ENCODE measurements at places on chromosomes 12 and 14.

DNA sequence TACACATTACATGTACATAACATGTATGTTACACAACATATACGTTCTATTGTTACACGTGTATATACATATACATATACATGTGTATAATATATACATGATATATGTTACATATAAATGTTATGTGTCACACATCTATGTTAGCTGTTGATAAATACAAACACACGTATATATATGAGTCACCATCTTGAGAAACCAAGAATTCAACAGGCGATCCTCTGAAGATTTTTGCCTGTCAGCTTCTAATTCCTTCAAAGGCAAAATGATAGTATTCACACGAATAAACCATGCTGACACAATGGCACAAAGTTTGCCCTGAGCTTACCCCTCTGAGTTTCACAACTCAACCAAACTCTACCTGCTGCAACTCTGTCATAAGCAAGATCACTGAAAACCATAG lies 30.2 kb upstream of the TESC start:
- no peak for DNase-seq

- no peak for DNase-seq
Observed at GRCh38 chr14:72597252-72598233, 296.4 kb downstream of the DPF3 start.

- DNase-seq: no peak
Observed at GRCh38 chr14:52244997-52245396, 22.5 kb upstream of the PTGDR start.

- peak; percentile 20 for DNase-seq
Observed at GRCh38 chr12:25424211-25424731, 128.8 kb downstream of the LMNTD1 start.

- DNase-seq: peak; percentile 61
Observed at GRCh38 chr14:21039585-21040369, 2.4 kb upstream of the RNASE7 start.

- no peak for DNase-seq
Observed at GRCh38 chr14:95353664-95354063, 34.0 kb upstream of the CLMN start.

GRCh38 chr12:78414071-78414470 lies 450.5 kb upstream of the SYT1 start:
- no peak for DNase-seq

GRCh38 chr12:101051901-101052550 lies 158.0 kb downstream of the SLC5A8 start:
- DNase-seq: no peak

DNA sequence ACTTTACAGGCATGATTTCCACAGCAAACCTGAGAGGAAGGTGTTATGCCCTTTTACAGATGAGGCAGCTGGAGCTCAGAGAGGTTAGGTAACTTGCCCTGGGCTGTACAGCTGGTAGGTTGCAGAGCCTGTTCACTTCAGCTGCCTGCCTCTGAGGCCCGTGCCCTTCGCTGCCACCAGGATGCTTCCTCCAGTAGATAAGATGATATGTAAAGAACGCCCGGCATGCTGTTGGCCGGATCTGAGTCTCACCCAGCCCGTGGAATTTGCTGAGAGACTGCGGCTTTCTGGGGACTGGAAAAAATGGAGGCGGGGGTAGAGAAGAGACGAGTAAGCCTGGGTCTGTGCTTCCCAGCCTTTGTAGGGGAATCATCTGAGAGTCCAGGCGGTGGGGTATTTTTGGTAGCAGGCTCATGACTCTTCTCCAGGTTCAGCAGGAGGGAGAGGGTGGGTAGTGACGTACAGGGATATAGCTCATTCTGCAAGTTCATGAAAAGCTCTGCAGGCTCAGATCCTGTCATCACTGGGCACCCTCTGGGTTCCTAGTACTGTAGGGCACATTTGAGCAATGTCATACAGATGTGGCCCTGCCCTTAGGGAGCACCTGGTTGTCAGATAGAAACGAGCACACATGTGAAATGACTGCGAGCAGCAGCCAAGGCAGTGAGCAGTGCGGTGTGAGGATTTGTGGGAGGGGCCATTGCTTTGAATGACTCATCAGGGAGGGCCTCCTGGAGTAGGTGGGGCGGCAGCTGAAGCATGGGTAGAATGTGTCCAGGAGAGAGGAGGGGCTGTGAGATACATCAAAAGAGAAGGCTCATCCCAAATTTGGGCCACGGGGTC lies 159.4 kb downstream of the TSPAN9 start:
- no peak for DNase-seq

DNA sequence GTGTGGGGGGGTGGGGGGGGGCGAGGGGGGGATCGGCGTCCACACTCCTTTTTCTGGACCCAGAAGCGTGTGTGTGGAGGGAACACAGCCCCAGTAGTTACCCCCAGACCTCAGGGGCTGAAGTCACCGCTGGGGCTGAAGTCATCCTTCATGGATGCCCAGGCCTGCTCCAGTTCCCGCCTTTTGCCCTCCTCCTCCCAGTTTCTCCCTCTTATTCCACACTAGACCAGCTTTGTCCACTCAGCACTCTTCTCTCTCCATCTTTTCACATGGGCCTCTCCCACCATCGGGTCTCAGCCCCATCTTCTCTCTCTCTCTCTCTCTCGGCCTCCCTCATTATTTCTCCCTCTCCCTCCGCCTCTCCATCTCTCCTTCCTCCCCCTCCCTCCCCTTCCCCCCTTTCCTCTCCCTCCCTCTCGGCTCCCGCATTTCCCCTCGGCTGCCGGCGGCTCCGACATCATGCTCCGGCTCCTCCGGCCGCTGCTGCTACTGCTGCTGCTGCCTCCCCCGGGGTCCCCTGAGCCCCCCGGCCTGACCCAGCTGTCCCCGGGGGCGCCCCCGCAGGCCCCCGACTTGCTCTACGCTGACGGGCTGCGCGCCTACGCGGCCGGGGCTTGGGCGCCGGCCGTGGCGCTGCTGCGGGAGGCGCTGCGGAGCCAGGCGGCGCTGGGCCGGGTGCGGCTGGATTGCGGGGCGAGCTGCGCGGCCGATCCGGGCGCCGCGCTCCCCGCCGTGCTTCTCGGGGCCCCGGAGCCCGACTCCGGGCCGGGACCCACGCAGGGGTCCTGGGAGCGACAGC lies at the start of gene P3H3:
TSS of gene P3H3 (plus strand) at position 426 of the 799 bp plus-strand sequence. CDS start at position 460, 34 bp downstream.
- no peak for DNase-seq

- DNase-seq: no peak
Observed at GRCh38 chr14:91337699-91338335, 79.8 kb downstream of the CCDC88C start.

- DNase-seq: peak; percentile 63
Observed at GRCh38 chr14:71739273-71739990, 192.8 kb upstream of the RGS6 start.

GRCh38 chr12:1083151-1083888 lies 92.3 kb downstream of the ERC1 start:
- DNase-seq: peak; percentile 54

DNA sequence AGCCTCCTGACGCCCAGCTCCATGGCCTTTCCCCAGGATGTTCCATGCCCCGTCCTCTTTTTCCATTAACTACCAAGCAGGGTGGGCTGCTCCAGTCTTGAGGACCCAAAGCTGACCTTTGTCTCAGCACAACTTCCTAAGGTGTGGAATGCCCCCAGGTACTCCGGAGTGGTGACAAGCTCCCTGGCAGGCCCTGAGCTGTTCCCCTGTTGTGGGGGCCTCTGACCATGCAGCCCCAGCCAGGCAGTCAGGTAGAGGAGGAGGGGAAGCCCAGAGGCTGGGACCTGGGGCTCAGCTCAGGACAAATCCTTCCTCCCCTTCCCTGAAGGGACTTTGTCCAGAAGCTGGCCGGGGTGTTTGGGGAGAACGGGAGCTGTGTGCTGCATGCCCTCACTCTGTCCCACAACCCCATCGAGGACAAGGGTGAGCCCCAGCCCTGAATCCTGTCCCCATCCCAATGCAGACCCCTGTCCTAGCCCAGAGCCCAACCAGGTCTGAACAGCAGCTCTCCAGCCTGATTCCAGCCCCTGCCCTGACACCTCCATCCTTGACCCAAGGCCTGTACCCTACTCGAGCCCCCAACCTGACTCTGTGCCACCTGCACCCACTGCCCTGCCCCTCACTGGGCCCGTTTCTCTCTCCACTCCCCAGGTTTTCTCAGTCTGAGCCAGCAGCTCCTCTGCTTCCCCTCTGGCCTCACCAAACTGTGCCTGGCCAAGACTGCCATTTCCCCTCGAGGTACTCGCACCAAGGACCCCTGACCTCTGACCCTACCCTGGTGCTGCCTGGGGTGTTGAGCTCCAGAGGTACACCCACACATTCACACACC lies 4.4 kb downstream of the CARMIL3 start:
- DNase-seq: no peak

DNA sequence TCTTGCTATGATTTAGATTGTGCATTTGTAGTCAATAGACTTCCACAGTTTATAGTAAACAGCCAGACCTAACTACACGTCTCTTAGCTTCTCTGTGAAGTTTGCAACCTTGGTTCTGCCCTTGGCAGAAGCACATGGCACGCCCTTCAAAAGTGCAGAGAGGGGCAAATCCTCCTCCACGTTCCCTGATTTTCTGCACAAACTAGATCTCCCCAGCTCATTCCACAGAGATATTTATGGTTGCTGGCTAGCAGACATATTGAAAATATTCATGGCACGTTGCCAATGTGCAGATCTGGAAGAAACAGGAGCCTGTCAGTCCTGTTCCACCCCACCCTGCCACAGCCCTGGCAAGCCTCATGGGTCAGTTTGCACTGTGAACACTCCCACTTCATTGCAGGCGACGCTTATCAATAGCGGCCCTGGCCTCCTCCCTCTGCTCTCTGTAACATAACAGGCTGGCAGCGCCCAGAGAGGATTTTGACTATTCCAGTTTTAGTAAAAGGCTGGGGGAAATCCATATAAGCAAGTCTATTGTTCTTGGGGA lies 6.5 kb upstream of the LGALS3 start:
- DNase-seq: no peak

DNA sequence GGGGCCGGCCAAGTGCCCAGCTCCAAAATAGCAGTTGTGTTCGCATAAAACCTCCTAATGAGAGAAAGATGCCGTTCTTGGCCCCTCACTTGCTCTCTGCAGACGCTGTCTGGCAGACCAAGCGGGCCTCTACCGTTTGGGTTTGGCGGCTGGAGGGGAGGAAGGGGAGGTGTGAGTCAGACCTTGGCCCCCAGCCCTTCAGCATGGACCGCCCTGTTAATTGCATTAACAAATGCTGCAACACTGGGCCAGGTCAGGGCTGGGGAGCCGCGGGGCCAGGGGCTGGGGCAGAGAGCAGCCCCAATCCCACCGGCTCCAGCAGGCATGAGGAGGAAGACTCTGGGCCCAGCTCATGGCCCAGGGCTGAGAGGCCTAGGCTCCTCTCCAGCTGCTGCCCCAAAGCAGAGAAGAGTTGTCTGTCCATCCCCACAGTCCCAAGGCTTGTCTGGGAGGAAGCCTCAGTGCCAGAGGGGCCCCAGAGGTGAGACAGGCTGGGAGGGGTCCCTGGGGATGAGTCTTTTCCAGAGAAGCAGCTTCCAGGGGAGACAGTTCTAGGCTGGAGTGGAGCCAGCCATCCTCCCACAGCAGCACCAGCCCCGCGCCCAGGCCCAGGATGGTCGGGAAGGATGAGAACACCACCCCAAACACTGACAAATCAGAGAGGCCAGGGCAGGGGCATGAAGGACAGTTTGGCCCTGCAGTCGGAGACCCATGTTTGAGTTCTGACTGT lies 16.9 kb downstream of the LTBP2 start:
- DNase-seq: no peak

DNA sequence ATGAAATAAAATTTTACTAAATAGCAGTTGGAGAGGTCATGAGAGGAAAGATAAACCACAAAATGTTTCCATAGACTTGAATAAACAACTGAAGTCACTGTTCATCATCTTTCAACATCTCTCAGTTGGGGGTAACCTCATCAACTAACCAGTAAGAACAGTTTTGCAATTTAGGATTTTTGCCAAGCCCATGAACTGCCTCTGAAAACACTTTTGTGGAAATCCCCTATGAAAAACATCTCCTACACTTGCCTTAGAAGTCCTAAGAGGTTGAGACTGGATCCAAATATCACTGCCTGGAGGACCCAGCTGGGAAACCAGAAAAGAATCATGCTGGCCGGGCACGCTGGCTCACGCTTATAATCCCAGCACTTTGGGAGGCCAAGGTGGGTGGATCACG lies 273.1 kb downstream of the C12orf50 start:
- DNase-seq: no peak

- peak; percentile 71 for DNase-seq
Observed at GRCh38 chr12:118190266-118190665, 54.3 kb downstream of the PEBP1 start.

DNA sequence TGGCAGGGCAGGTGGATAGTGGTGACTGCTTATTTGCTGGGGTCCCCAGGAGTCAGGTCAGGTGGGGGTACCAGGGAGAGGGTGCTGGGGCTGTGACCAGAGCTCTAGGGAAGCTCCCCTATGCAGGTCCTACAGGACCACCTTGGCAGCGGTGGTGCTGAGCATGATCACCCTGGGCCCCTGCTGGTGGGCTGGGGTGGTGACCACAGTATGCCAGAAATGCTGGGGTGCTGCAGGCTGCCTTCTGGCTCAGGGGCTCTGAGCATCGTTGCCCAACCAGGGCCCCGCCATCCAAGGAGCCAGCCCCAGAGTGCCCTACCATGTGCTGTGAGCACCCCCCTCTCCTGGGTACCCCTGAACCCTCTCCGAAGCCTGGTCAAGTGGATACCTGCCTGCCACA lies 17.5 kb upstream of the NUDT14 start:
- DNase-seq: no peak
